NCI-H526 (cell line): ENCODE measurements at places on chromosomes 7 and 10.

- DNase-seq, result no peak
These were observed 46.2 kb downstream of the BAIAP2L1 start for GRCh38 chr7:98354511-98355249.

GRCh38 chr7:36942955-36943354 is 218.7 kb upstream of the AOAH start:
- no peak for DNase-seq

- no peak for DNase-seq
These were observed 25.5 kb downstream of the ANLN start for GRCh38 chr7:36415144-36415543.

DNA sequence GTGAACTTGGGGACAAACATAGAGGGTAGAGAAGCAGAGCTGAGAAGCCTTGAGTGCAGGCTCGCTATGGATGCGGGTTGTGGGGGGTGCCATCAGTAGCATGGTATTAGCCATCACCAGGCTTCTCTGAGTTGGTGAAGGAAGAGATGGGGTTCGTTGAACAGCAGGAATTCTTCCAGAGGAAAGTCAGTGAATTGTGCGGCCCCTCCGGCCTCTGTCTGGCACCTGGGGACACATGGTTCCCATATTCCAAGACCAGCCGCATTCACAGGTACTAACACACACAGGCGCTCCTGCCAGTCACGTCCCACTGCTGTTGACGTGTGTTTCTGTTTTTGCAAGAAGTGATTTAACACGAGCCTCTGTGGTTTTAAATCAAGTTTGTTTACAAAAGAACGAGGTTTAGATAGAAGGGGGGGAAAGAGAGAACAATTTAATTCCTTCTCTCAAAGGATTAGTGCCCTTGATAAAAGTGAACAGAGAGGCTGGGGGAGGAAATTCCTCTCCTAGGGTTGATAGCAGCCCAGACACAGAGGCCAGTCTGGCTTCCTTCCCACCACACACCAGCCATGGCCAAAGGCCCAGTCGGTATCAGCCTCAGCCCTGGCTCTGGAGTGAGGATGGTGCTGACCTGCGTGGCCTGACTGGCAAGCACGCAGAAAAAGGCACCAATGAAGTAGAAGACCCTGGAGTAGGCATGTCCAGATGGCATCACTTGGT is 252.6 kb upstream of the IGFBP3 start:
- no peak for DNase-seq

DNA sequence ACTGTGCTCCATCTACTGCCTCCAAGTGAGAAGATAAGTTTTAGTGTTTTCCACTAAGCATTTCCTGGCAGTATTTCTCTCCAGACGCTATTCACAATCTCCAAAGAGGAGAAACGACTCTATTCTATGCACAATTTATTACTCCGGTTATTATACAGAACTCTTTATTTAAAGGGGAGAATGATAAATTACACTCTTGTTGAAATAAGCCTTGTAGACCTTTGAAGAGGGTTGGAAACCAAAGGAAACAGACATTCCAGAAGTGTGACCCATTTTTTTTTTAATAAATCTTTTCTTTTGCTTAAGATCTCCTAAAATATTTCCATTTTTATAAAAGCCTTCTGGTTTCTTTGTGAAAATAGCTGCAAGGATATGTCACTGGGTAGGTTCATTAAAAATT is 76.1 kb upstream of the HDAC9 start:
- no peak for DNase-seq

- no peak for DNase-seq
These were observed 66.1 kb downstream of the AGK start for GRCh38 chr7:141617280-141617679.

DNA sequence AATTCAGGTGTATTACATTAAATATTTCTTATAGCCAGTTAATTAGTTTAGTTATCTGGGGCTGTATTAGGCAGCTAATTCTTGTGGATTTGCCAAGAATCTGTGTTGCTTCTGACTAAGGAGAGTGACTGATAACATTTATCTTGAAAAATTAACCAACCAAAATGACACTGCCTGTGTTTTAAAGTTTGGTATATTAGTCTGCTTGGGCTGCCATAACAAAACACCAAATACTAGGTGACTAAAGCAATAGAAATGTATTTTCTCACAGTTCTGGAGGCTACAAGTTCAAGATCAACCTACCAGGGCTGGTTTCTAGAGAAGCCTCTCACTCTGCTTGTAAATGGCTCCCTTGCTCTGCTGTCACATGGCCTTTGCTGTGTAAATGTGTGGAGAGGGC is 12.9 kb downstream of the EXOC4 start:
- DNase-seq, result no peak

- DNase-seq, result no peak
These were observed 639.6 kb upstream of the FOXK1 start for GRCh38 chr7:4042402-4043045.
